ENCODE measurements at places on chromosomes 3 and 15.

- DNase-seq, result no peak
Observed at GRCh38 chr3:100606894-100607512, 2.4 kb upstream of the ADGRG7 start.

DNA sequence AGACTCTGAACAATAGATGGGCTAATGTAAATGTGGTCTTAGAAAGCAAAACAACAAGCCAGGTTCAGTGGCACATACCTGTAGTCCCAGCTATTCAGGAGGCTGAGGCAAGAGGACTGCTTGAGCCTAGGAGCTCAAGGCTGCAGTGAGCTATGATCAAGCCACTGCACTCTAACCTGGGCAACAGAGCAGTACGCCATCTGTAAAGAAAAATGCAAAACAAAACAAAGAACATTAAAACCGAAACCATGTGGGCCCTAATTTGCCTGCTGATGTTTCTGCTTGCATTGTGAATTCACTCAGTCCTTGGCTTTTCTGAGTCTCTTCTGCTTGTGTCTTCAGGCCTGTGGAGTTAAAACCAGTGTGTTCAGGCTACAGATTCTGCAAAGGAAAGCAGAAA, 56.7 kb downstream of the CCNL1 start:
- DNase-seq, result no peak

DNA sequence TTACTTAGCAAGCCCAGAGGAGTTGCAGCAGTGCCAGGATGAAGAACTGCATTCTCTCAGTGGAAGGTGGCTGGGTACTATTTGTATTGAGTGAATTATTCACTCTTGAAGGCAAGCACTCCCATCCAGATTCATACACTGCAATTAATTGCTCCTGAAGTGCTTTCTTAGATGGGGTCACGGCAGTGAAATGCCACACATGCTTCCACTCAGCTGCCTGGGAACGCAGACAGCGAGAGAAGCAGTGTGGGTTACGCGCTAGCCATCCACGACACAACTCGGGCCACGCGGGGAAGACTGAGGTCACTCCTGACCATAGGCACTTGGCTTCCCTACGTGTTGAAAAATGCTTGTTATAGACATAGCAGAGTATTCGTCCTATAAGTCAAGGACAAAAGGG, 30.8 kb upstream of the LMCD1 start:
- DNase-seq, result no peak

DNA sequence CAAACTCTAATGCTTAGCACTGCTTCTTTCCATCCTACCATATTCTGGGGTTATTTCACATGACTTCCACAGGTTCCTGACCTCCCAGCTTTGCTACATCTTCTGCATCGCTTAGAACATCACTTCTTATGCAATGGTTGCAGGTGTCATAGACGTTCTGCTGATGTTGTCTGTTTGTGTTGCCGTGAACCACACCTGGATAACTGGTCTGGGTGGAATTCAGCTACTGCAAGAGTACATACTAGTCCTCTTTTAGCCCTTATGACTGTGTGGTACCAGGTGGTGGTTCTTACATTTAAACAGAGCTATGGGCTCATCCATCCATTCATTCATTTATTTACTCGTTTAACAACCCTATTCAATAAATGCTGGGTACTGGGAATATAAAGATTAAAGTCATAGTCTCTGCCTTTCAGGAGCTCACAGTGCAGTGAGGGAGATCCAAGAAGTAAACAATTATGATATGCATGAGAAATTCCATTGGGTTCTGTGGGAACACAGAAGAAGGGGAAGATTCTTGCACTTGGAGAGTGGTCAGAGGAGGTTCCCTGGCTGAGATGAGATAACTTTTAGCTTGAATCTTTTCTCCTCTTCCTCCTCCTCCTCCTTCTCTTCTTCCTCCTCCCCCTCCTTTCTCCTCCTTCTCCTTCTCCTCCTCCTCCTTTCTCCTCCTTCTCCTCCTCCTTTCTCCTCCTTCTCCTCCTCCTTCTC, 30.8 kb downstream of the TMEM45A start:
- DNase-seq, result no peak

DNA sequence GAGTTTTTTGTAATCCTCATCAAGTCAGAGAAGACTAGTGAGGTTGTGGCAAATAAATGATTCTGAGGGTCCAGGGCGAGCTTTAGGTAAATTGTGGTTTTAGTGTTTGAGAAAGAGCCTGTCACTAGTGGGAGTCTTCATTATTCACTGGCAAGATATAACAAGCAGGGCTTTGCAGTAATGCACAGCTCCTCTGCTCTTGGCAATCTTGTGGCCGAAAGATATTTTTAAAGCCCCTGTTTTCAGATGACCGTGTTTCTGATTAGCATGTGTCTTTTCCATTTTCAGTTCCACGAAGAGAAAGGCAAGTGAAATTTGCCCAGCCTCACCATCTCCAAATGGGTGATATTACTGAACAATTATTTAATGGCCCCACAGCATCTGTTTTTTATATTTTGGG, 154.0 kb upstream of the BCL6 start:
- DNase-seq, result no peak

DNA sequence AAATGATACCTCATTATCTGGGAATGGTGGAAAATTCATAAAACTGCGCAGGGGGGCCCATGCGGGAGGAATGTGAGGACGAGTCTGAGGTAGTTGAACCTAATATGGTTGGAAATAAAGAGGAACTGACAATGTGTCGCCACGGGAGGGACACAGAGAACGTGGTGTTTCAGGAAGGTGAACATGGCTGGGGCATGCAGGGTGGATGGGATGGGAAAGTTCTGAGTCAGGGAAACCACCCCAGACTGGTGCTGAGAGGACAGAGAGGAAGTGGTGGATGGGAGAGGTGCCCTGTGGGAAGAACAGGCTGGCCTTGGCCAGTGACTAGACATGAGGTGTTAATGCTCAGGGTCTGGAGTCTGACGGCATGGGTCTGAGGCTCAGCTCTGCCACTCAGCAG, 137.1 kb upstream of the WNT5A start:
- DNase-seq, result no peak

GRCh38 chr3:150168698-150169097, 198.0 kb upstream of the PFN2 start:
- no peak for DNase-seq

- DNase-seq, result no peak
Observed at GRCh38 chr3:50807266-50807665, 132.5 kb downstream of the DOCK3 start.

GRCh38 chr3:45777746-45778386, 18.5 kb downstream of the SLC6A20 start:
- no peak for DNase-seq

DNA sequence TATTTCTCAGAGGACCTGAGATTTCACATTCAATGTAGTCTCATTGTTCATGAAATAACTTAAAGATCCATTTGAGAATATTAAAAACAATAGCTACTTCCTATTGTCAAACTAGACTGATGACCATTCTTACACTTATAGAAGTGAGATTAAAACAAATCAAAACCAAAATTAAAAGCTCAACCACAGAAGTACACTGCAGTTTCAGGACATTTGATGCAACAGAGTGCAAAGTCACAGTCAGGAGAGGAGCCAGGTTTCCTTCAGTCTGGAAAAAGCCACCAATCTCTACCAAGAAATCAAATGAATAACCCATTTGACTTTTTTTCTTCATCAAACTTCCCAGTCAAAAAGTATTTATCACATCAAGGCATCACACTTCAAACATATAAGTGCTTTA, 5.5 kb downstream of the CCPG1 start:
- no peak for DNase-seq

DNA sequence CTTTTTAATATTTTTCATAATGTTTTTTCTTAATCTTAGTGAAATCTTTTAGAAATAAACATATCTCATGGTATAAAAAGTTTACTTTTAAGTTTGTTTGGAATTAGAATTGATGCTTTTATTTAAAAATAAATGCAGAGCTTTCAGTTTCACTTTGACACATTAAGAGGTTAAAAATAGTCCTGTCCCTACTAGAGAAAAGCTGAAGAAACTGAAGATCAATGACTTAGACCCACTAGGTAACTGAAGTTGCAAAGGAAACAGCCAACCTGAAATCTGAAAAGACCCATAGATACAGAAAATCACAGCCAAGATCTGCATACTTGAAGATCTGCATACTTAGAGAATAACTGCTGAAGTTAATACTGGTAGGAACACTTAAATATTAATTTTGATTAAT, 237.6 kb downstream of the RAP2B start:
- DNase-seq, result no peak

DNA sequence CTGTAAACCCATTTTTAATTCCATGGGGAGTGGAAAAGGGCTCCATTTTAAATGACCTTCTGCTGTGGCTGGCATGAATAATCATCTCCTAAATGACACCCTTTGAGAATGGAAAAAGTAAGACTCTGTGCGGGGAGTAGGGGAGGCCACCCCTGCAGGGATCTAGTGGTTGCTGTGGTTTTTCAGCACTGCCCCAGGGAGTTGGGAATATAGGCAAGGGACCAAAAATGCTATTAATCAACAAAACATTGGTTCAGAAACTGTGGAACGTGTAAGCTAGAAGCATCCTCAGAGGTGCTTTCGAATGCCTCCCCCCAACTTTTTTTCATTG, 30.1 kb upstream of the ADAMTS7 start:
- DNase-seq, result no peak

DNA sequence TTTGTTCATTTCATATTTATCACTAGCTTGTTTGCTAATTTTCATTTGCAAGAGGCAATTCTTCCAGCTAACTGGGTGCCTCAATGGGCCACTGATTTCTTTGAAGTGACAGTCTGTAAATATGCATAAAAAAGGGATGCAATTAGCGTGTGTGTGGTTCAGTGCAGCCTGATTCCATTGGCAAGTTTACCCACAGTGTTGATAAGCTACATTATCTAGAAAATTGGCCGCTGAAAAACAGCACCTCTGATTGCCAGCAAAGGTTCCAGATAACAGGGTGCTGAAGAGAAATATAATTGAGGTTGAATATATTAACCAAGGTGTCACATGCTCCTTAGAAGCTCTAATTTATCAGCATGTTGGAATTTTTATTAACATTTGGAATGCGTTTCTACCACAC, 76.9 kb downstream of the SAMMSON start:
- no peak for DNase-seq

DNA sequence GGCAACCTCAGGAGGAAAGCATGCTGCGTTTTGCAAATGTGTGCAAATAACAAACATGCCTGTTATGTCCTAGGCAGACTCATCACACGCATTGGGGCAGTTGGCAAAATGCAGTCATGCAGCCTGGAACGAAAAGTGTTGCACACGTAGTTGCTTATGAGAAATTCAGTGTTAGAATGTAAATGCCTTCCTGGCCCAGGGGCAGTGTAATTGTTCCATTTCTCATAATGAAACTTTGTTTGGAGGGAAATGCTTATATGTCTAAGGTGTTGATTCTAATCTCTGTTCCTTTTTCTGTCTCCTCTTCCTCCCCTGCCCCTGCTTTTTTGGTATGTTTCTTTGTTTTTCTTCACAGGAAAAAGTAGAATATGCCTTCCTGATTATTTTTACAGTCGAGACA, 156.0 kb downstream of the CACNA1D start:
- no peak for DNase-seq

DNA sequence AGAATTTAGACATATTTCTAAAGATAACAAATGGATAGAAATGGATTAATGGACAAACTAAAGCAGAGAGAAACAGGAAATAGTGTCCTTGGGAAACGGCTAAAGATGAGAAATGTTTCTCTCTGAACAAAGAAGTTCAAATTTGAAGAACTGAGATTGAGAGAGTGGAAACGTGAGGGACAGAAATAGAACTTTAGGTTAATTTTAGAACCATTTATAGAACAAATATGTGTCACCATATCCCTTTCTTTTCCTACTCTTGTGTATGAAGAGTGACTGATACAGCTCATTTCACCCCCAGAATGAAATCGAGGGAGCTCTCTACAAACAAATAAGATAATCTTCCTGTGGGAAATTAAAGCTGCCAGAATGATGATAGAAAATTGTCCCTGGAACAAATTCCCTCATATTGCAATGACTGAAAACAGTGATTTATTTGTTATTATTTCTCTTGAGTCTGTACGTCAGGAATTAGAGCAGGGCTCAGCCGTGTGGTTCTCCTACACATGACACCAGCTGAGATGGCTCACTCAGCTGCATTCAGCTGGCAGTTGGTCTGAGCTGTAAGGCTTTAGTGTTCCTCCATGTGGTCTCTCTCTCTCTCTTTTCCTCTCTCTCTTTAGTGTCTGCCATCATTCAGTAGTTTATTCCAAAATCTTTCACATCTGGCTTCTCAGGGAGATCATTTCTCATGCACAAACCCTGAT, 46.6 kb upstream of the ARPP21 start:
- DNase-seq, result no peak

GRCh38 chr15:51229907-51230330, 108.5 kb downstream of the CYP19A1 start:
- DNase-seq, result no peak

- no peak for DNase-seq
Observed at GRCh38 chr3:42130007-42130328, 38.8 kb downstream of the TRAK1 start.

DNA sequence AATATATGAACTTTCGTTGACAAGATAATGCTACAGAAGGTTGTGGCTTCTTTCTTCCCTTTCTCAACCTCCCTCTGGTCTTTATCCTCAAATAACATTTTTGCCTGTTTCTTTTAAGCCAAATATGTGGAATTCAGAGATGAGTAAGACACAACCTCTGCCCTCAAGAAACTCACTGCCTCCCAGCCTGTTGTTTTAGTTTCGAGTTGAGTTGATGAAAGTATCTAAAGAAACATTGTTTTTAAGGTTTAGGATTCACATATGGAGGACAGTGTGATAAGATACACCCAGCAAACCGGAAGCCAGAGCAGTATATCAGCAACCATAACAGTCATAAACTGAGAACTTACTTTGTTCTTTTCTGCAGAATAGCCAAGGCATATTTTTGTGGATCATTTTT, 218.6 kb downstream of the THSD4 start:
- DNase-seq, result no peak

GRCh38 chr3:126266291-126266840, 86.0 kb upstream of the ALDH1L1 start:
- DNase-seq, result no peak

DNA sequence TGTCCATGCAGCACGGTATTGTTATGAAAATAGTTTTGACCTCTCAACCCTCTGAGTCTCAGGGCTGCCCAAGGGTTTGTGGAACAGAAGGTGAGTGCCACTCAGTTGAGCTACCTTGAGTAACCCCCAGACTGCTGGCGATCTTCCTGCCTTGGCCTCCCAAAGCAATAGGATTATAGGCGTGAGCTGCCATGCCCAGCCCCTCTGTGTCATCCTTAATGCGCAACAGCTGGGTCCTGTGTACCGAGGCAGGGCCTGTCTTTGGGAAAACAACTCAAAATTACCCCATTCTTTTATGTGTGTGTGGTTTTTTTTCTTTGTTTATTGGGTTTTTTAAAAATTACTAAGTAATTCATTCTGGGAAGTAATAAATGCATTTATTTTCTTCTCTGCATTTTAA, 78.3 kb upstream of the TPM1 start:
- no peak for DNase-seq

- no peak for DNase-seq
Observed at GRCh38 chr3:188567478-188568195, 413.7 kb downstream of the LPP start.

GRCh38 chr3:110625201-110625747, 446.3 kb upstream of the NECTIN3 start:
- no peak for DNase-seq

DNA sequence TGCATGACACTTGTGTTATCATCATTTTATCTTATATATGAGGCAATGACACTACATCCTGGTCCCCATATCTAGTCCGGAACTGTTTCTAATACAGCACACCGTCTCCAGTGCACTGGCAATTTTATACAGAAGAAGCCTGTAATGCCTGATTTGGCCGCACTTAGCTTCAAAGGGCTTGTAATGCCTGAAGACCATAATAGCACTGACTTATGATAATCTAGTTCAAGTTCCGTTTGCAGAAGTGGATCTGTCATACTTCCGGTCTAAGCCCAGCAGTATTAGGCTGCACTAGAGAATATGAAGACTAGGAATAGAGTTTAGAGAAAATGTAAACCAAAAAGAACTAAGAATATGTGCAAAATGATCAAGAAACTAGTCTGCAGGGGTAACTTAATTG, 1.3 kb downstream of the BNIP2 start:
- DNase-seq, result no peak
